ENCODE measurements at places on chromosomes 1 and 21.

- peak; percentile 36 for DNase-seq
Observed at GRCh38 chr21:34639882-34640788, 25.2 kb upstream of the RCAN1 start.

GRCh38 chr1:6447818-6448748 lies 17.9 kb downstream of the TNFRSF25 start:
- peak; percentile 57 for DNase-seq

DNA sequence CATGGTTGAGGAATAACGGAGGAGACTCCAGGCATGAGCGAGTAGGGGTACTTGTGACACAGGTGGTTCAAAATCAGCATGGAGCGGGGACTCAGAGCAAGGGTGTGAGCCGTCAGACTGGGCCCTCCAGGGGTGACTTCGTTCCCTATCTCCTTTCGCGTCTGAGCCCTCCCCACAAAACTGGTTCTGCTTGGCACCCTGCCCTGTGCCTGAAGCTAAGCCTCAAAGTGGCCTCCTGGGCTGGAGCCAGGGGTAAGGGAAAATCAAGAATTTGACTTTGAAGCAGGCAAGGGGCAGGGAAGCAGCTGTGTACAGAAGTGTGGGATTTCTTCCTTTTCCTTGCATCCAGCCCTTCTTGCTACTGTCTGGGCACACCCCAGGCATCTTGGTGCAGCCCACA lies 331.5 kb upstream of the AJAP1 start:
- no peak for DNase-seq

DNA sequence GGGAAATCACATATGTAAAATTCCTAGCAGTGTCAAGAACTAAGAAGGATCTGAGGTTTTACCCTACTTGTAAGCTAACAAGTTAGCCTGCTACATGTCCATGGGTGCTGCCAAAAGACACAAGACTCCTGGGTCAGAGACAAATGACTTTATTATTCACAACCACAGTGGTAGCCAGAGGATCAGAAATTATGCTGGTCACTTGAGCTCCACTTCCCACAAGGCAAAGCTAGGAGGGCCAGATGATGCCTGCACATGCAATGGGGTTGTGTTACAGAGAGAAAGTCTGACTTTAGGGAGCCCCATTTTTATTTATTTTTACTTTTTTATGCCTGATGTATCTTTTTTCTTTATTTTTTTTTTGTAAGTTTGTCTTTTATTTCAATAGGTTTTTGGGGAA lies 136.8 kb downstream of the S1PR1 start:
- DNase-seq = no peak

DNA sequence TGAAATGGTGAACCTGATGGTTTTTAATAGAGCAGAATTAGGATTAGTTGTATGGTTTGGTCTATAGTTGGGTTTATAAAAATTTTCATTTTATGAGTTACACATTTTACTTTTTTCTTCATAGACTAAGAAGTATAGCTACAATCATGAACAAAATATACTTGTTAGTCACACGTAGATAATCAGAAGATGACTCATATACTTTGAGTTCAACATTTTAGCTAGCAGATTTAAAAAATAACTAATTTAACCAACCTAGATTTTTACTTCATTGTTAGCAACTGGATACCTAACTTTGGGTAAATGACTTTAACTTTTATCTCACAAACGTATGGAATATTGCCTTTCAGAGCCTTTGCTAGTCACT lies 27.9 kb downstream of the MORC3 start:
- DNase-seq = no peak

DNA sequence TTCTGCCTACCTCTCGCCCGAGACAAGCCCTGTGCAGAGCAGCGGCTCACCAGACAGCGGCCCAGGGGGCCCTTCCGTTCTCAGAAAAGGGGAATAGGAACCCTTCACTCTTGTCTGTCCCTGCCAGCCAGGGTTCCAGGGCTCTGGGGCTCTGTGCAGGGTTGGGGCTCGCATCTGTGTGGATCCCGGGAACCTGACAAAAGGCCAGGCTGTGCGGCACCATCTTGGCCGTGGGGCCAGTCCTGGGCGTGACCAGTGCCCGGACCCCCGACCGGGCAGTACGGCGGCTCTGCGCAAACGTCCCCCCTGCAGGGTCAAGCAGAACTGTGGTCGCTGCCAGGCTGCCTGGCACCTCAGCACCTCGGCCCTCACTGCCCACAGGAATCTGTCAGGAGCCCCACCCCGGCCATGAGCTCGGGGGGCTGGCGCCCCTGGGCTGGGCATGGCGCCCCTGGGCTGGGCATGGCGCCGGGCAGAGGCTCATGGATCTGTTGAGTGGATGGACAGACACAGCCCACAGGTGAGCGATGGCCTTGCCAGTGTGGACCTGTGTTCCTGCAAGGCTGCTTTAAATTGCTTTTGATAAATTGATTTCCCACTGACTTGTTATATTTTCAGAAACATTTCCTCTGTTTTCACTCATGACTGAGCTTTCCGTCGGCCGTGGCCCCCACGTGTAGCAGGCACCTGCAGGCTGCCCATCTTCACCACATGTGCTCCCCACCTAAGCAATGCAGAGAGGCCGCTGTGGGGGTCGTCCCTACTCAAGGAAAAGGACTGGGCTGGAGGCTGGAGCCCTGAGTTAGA lies 59.0 kb downstream of the SLX9 start:
- no peak for DNase-seq

GRCh38 chr1:116560704-116561490 lies 9.9 kb downstream of the CD58 start:
- DNase-seq = no peak

Data from CD4-positive, alpha-beta T cell treated with Interferon alpha-2 for 1 hour (primary cell).